HCT116 (cell line): ENCODE measurements at places on chromosomes 11 and 22. TPM values are rescaled to one million over a fixed set of nuclear protein-coding genes. Genes with fewer than 3 reads are reported as not detected.

DNA sequence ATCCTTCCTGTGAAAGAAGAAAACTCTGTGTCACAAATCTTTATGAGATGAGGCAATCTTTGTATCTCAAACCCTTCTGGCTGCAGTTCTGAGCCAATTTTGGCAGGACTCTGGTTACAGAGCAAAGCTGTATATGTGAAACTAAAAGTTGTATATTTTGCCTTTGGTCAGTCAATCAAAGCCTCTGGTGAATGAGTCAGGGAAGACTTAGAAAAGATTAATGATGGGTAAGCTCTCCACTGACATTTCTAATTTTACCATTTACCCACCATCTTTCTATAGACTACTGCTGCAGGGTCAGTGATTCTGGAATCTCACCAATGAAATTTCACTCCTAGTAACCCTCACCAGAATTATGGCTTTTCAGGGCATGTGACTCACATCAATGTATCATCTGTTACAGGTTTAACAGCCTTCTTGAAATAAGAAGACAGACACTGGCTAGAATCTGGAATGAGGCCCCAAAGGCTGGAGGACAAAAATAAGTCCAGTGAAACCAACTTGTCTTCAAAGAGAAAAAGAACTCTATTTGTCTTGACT lies 43.3 kb downstream of the USP35 start:
- no peaks in the 10 kb centered on the region for H3K4me1 ChIP-seq
- H3K27ac ChIP-seq = no peak overlapping the region
- no peaks in the 10 kb centered on the region for H3K36me3 ChIP-seq
- H3K27me3 ChIP-seq = no peaks in the 10 kb centered on the region
- no peak for DNase-seq

GRCh38 chr22:23682827-23683355 lies 7.9 kb upstream of the RGL4 start:
- H3K27me3 ChIP-seq = no peaks in the 10 kb centered on the region
- no peak for DNase-seq
- H3K4me3 ChIP-seq = no peak overlapping the region
- H3K36me3 ChIP-seq = 0 out of 2 replicates have a peak, but pooled peaks cover 4% of the 10 kb centered on the region

DNA sequence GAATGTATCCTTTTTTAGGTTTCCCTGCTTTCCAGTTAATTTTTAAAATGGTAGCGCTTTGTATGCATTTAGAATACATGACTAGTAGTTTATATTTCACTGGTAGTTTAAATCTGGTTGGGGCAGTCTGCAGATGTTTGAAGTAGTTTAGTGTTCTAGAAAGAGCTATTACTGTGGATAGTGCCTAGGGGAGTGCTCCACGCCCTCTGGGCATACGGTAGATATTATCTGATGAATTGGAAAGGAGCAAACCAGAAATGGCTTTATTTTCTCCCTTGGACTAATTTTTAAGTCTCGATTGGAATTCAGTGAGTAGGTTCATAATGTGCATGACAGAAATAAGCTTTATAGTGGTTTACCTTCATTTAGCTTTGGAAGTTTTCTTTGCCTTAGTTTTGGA lies 86.4 kb upstream of the BIRC3 start:
- peaks cover 14% of the 10 kb centered on the region for H3K4me1 ChIP-seq
- DNase-seq = no peak
- H3K4me3 ChIP-seq = no peak overlapping the region
- peaks cover 14% of the 10 kb centered on the region; the same call in 1 of the 2 replicates for H3K36me3 ChIP-seq
- no peaks in the 10 kb centered on the region for H3K27me3 ChIP-seq
- H3K27ac ChIP-seq = no peak overlapping the region

GRCh38 chr11:108871152-108871551 lies 206.3 kb downstream of the DDX10 start:
- no peak for DNase-seq
- no peaks in the 10 kb centered on the region for H3K27me3 ChIP-seq
- no peak overlapping the region for H3K4me3 ChIP-seq
- H3K4me1 ChIP-seq = peaks cover 30% of the 10 kb centered on the region
- no peaks in the 10 kb centered on the region for H3K36me3 ChIP-seq
- H3K27ac ChIP-seq = peak overlapping the region; percentile 75

- no peaks in the 10 kb centered on the region for H3K27me3 ChIP-seq
- peaks cover 4% of the 10 kb centered on the region; the same call in 1 of the 2 replicates for H3K4me1 ChIP-seq
- no peak overlapping the region for H3K27ac ChIP-seq
- no peak for DNase-seq
- no peaks in the 10 kb centered on the region for H3K36me3 ChIP-seq
These were observed 23.9 kb downstream of the IL10RA start for GRCh38 chr11:118009864-118010737.

DNA sequence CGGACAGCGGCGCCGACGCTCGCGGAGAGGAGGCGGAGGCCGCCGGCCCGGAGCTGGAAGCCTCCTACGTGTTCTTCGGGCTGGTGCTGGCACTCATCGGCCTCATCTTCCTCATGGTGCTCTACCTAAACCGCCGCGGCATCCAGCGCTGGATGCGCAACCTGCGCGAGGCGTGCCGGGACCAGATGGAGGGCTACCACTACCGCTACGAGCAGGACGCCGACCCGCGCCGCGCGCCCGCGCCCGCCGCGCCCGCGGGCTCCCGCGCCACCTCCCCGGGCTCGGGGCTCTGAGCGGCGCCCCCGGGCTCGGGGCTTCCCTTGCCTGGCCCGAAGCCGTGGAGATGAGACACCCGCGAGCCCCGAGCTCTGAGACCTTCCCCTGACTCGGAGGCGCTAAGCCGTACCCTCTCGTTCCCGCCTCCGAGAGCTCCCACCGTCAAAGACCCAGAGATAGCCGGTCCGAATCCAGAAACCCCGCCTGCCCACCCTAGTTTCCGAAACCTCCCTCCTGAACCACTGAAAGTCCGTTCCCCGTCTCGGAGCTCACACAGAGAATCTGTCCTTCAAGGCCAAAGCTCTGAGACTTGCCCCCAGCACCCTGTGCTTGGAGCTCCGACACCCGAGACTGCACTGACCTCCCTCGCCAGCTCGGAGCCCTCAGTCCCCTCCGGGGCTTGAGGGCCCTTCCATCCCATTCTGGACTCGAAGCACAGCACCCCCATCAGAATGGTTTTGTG lies 1.5 kb downstream of the TPBGL start:
- H3K27ac ChIP-seq = no peak overlapping the region
- DNase-seq = no peak
- peaks cover 16% of the 10 kb centered on the region for H3K4me1 ChIP-seq
- no peaks in the 10 kb centered on the region for H3K36me3 ChIP-seq

DNA sequence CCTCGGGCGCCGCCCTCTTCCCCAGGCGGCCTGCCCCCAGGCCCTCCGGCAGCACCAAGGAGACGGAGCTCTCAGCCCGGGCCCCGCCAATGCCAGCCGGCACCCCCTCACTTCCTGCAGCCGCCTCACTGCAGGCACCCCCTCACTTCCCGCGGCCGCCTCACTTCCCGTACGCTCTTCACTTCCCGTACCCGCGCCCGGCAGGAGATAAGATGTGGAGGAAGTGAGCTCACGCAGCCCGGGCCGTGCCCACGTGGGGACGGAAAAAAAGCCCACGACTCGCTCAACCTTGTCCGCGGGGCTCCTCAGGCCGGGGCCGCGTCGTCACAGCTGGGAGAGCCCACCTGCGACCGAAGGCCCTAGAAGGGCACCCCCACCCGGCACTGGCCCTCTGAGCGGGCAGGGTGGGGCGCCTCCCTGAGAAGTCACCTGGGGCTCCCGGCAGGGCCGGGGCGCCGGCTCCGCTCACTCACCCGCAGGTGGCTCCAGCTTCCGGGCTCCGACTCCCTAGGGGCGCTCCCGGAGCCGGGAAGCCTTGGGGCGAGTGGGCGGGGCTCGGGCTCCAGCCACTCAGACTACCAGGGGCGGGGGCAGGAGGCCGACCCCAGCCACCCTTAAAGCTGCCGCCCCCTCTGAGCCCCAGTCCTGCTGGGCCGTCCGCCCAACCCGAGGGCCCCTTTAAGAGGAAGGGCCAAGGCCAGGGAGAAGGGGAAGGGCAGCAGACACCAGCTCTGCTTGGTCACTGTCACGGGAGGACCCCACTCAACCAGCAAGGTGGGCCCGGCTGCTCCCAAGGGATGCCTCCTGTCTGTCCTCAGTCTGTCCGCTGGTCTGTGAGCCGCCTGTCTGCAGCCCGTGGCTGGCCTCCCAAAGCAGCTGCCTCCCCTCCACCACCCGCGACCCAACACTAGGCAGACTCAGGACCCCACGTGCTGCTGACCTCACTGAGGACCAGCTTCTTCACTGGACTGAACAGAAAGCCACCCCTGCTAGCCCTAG lies 31.4 kb downstream of the PISD start:
- peaks cover 15% of the 10 kb centered on the region; the same call in 1 of the 2 replicates for H3K36me3 ChIP-seq
- DNase-seq = no peak
- H3K4me1 ChIP-seq = peaks cover 52% of the 10 kb centered on the region
- peak overlapping the region; percentile 70 for H3K27ac ChIP-seq

GRCh38 chr11:85801527-85801926 lies 9.4 kb downstream of the SYTL2 start:
- H3K36me3 ChIP-seq = no peaks in the 10 kb centered on the region
- H3K27me3 ChIP-seq = no peaks in the 10 kb centered on the region
- no peak overlapping the region for H3K27ac ChIP-seq
- no peak for DNase-seq
- H3K4me3 ChIP-seq = no peak overlapping the region
- no peaks in the 10 kb centered on the region for H3K4me1 ChIP-seq

DNA sequence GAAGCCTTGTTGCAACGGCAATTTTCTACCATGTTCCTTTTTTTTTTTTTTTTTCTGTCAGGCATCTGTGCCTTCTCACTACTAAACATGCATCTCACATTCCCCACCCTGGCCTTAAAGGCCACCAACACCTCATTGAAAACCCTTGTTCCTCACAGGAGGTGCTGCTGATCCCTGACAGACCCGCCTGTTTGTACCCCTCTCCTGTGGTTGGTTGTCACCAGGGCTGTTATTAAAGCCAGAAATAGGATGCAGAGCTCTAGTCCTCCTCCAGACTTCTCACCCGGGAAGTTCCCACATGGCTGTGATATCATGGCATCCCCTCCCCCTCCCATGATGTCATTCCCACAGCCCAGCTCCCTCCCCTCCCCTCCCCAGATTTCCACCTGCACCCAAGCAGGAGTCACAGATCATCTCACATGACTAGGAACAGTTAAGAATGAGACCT lies 302.8 kb upstream of the NCAM1 start:
- no peaks in the 10 kb centered on the region for H3K36me3 ChIP-seq
- no peak overlapping the region for H3K27ac ChIP-seq

- no peak for DNase-seq
- peaks cover 58% of the 10 kb centered on the region for H3K4me1 ChIP-seq
- H3K4me3 ChIP-seq = no peak overlapping the region
- H3K27ac ChIP-seq = no peak overlapping the region
- no peaks in the 10 kb centered on the region for H3K27me3 ChIP-seq
- no peaks in the 10 kb centered on the region for H3K36me3 ChIP-seq
These were observed 24.1 kb downstream of the ZNRF3 start for GRCh38 chr22:28907311-28908008.

DNA sequence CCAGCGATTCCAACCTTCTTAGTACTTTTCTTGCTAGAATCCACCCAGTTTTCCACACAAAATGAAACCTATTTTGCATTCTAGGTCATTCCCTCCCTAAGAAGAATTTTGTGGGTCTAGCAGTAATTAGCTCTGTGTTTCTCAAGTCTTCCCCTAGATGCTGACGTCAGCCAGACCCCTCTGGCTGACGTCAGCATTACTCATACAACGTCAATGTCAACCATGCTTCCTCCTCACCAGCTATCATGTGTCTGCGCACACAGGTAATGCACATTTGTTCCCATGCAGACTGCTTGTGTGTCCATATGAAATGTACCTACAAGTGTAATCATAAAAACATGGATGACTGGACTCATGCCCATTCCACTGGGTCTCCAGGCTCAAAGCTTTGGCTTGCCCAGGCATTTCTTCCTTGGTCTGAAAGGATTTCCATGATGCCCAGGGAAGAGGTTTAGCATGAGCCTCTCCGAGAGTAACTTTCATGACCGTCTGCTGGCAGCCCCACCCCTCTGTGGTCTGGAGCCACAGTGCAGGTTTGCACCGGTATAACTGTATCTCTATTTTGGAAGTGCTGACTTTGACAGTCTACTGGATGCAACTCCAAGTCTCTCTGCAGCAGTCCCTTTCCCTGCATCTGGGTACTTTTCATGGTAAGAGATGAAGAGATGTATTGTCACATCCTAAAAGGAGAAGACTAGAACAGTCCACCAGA lies 58.6 kb downstream of the DSCAML1 start:
- H3K27ac ChIP-seq = no peak overlapping the region
- H3K4me3 ChIP-seq = no peak overlapping the region
- H3K4me1 ChIP-seq = no peaks in the 10 kb centered on the region
- H3K27me3 ChIP-seq = peaks cover 33% of the 10 kb centered on the region
- no peaks in the 10 kb centered on the region for H3K36me3 ChIP-seq

GRCh38 chr11:119319136-119319699 lies 2.3 kb upstream of the MCAM start:
- no peaks in the 10 kb centered on the region for H3K27me3 ChIP-seq
- H3K27ac ChIP-seq = no peak overlapping the region
- H3K4me1 ChIP-seq = peaks cover 16% of the 10 kb centered on the region

The ANO5 gene
- total RNA-seq = 1.1 TPM

The USH1C gene
- total RNA-seq = 13.4 TPM

The CCDC73 gene
- total RNA-seq = not detected

The NUCB2 gene
- 40.6 TPM for total RNA-seq

The UBQLNL gene
- not detected for total RNA-seq

The SORL1 gene
- 17.4 TPM for total RNA-seq
